ENCODE measurements at places on chromosomes 3 and 15.

DNA sequence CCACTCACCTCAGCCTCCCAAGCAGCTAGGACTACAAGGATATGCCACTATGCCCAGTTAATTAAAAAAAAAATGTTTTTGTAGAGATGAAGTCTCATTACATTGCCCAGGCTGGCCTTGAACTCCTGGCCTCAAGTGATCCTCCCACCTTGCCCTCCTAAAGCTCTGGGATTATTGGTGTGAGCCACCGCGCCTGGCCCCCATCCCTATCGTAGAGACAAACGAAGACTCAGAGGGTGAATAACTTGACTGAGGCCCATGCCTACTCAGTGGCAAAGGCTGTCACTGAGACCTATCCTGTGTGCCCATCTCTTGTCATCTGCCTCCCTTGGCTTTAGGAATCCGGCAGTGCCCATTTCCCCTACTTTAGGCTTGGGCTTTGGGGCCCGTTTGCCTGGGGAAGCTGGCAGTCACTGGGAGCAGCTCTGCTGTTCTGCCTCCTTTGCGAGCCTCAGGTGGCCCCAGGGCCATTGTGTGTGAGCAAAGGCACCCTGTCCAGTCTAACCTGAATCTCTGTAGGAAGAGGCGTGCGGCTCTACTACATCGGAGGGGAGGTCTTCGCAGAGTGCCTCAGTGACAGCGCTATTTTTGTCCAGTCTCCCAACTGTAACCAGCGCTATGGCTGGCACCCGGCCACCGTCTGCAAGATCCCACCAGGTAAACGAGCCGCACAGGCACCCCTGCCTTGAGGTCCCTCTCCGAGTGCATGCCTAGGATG is 70.1 kb downstream of the AAGAB start:
- no peaks in the 10 kb centered on the region for H3K27me3 ChIP-seq
- no peak overlapping the region for H3K4me3 ChIP-seq
- H3K36me3 ChIP-seq = peaks cover 31% of the 10 kb centered on the region

DNA sequence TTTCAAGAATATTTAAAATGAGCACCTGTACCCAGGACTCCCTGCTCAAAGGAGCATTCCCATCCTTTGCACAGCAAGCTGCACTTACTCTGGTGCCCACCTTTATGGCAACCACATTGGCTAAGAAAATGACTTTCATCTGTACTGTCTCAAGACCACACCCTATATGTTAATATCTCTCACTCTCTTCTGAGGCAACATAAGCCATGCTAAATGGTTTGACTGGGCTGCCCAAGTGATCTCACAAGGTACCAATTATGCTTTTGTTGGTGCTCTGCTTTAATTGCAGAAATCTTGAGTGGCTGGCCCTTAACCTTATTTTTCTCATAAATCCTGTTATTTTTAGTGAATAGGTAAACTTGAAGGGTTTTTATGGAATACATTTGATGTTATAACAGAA is 17.7 kb downstream of the RYK start:
- H3K4me3 ChIP-seq = no peak overlapping the region
- H3K27me3 ChIP-seq = no peaks in the 10 kb centered on the region
- H3K4me1 ChIP-seq = peaks cover 89% of the 10 kb centered on the region
- no peak for DNase-seq

DNA sequence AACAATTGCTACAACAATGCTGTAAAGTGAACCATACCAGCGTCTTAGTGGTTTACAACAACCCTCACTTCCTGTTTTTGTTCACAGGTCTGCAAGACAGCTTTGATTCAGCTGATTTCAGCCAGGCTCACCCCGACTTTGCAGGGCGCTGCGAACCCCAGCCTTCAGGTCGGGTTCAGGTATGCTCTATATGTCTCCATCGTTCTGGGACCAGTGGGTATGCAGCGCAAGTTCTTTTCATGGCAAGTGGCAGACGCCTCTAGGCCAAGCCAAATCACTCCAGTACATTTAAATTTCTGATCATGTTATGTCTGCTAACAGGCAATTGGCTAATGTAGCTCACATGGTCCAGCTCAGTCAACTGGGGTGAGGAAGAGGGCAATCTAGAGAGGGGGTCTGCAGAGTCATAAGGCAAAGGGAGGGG is 52.4 kb upstream of the RGMA start:
- peak overlapping the region; percentile 71 for H3K27ac ChIP-seq
- DNase-seq = no peak
- H3K36me3 ChIP-seq = no peaks in the 10 kb centered on the region
- no peaks in the 10 kb centered on the region for H3K27me3 ChIP-seq
- H3K4me1 ChIP-seq = peaks cover 7% of the 10 kb centered on the region
- H3K4me3 ChIP-seq = peak overlapping the region; percentile 31

- peaks cover 14% of the 10 kb centered on the region for H3K4me1 ChIP-seq
- no peak overlapping the region for H3K4me3 ChIP-seq
- no peaks in the 10 kb centered on the region for H3K27me3 ChIP-seq
Observed at GRCh38 chr3:169998668-169999131, 32.1 kb downstream of the SEC62 start.

DNA sequence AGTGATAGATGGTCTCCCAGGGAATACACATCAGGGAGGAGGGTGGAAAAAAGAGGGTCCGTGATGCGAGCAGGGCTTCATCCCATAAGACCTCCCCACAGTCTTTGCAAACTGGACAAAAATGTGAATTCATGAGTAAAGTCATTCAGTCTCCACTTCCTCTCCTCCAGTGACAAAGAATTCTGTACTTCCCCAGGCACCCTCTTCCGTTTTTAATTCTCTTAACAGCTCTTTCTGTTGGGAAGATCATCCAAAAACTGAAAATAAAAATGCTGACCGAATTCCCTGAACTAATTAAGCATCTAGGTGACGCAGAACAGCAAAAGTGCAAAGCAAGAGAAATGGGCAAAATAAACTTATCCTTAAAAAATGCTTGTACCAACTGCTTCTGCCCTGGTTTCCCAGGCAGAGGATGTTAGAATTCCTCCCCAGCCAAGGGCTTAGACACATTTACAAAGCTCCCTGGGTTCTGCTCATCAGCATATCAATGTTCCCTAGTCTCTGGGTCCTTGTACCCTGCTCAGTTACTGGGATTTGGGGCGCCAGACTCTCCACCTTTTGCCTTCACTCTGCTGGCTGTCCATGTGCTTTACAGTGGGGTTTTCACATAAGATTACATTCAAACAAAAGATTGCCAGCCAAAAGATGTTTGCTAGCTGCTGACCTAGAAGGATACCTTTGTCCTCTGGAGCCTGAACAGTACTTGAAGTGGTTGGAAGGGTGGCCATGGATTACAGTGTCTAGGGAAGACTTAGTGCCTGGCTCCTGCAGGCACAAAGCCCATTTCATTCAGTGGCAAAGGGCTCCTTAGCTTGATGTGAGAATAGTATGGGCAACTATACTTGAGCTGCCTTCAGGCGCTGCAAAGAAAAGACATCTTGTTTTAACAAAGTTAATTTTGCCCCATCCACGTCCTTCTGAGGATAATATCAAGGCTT is 69.4 kb downstream of the ARNT2 start:
- no peak overlapping the region for H3K27ac ChIP-seq
- no peak for DNase-seq
- H3K36me3 ChIP-seq = no peaks in the 10 kb centered on the region
- no peaks in the 10 kb centered on the region for H3K4me1 ChIP-seq
- H3K27me3 ChIP-seq = peaks cover 18% of the 10 kb centered on the region

- peak overlapping the region; percentile 94 for H3K27ac ChIP-seq
- DNase-seq = no peak
- peak overlapping the region; percentile 93 for H3K4me3 ChIP-seq
- H3K27me3 ChIP-seq = no peaks in the 10 kb centered on the region
- no peaks in the 10 kb centered on the region for H3K36me3 ChIP-seq
Observed at GRCh38 chr15:55407498-55408011, 604 bp downstream of the CCPG1 start.

GRCh38 chr3:72576563-72576962 is 271.7 kb downstream of the SHQ1 start:
- no peak overlapping the region for H3K4me3 ChIP-seq
- DNase-seq = no peak
- no peak overlapping the region for H3K27ac ChIP-seq
- no peaks in the 10 kb centered on the region for H3K4me1 ChIP-seq
- H3K27me3 ChIP-seq = no peaks in the 10 kb centered on the region

DNA sequence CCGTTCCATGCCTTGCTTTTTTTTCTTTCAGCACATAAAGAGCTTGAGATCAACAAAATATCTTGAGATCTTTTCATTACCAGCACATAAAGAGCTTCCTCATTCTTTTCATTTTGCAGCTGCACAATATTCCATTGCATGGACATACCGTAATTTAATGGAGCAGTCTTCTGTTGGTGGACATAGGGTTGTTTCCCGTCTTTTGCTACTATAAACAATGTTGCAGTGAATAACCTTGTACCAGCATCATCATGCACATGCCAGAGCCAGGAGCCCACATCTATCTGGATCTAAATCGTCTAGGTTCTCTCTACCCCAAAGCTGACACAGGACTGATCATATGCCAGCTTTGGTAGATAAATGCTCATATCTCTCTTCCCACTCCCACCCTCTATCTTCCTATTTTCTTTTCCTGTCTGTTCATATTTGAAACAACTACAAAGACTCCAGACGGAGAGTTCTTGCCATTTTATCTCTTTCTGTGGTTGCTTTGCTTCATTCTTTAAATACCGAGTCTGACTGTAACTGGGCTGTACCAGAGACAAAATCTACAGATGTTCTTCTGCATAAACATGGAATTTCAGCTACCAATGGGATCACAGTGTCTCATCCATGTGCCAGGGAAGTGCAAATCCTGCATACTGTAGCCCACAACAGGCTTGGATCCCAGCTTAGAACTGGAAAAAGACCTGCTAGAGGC is 47.1 kb upstream of the AKAP13 start:
- no peak for DNase-seq
- H3K36me3 ChIP-seq = no peaks in the 10 kb centered on the region
- H3K4me3 ChIP-seq = no peak overlapping the region
- H3K27me3 ChIP-seq = no peaks in the 10 kb centered on the region
- peaks cover 47% of the 10 kb centered on the region for H3K4me1 ChIP-seq

- H3K4me3 ChIP-seq = no peak overlapping the region
- H3K27ac ChIP-seq = no peak overlapping the region
- H3K27me3 ChIP-seq = peaks cover 5% of the 10 kb centered on the region
Observed at GRCh38 chr3:30835667-30836066, 58.8 kb downstream of the GADL1 start.

DNA sequence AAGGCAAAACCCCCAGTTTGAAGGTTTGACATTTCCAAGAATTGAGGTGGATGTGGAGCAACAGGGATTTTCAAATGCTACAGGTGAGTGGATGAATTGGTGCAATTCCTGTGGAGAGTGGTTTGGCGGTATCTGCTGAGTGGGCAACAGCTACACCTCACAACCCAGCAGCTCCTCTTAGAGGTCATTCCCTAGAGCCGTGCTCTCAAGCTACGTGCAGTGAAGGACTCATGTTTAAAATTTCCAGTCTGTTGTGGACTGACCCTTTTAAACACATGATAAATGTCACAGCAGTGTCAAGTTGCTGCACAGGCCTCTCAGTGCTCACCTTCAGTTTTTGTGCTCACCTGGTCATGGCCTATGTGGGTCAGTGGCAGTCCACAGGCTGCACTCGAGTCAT is 9.5 kb downstream of the C3orf20 start:
- DNase-seq = no peak
- no peak overlapping the region for H3K27ac ChIP-seq
- H3K27me3 ChIP-seq = no peaks in the 10 kb centered on the region
- no peaks in the 10 kb centered on the region for H3K4me1 ChIP-seq
- H3K4me3 ChIP-seq = no peak overlapping the region
- H3K36me3 ChIP-seq = peaks cover 4% of the 10 kb centered on the region

GRCh38 chr15:65194826-65195547 is 9.8 kb upstream of the CLPX start:
- no peaks in the 10 kb centered on the region for H3K4me1 ChIP-seq
- no peak overlapping the region for H3K27ac ChIP-seq
- no peaks in the 10 kb centered on the region for H3K36me3 ChIP-seq

DNA sequence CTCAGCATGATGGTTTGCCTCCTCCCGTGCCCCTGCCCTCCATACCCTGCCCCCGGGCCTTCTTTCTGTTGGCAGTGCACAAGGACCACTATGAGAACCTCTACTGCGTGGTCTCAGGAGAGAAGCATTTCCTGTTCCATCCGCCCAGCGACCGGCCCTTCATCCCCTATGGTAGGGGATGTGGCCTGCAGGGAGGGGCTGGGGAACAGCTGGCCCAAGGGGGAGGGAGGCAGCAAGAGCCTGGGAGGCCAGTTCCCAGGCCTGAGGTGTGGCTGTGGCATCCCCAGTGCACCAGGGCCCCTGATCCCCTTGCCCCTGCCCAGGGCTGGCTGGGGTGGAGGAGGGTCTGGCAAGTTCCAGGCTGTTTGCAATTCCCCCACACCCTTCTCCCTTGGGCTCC is 2.6 kb upstream of the PLA2G4B start:
- no peak overlapping the region for H3K27ac ChIP-seq
- DNase-seq = no peak
- H3K36me3 ChIP-seq = peaks cover 19% of the 10 kb centered on the region
- peaks cover 50% of the 10 kb centered on the region for H3K4me1 ChIP-seq
- H3K4me3 ChIP-seq = no peak overlapping the region

GRCh38 chr3:20039765-20040547 is at the start of gene KAT2B:
Gene KAT2B, plus strand, starts transcription at chr3:20040446. Its CDS starts 32 bp downstream, at chr3:20040478.
- peaks cover 49% of the 10 kb centered on the region for H3K4me1 ChIP-seq
- peak; percentile 85 for DNase-seq
- no peaks in the 10 kb centered on the region for H3K27me3 ChIP-seq
- H3K36me3 ChIP-seq = no peaks in the 10 kb centered on the region

DNA sequence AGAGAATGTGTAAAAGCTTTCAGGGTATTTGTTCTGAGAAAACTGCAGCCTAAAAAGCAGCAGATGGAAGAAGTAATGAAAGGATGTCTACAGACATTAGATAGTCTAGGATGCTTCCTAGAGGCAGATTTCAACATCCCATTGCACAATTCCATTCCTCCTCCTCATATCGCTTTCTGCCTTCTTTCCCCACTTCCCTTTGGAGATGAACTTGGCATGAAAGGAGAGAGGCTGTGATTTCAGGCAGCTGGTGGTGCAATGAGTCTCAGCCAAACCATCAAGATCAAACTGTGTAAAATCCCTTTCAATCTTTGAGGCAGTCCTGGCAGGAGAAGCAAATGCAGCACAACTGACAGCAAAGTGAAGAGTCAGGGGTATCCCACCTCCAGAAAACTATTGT is 438.7 kb upstream of the KCNMB2 start:
- no peaks in the 10 kb centered on the region for H3K27me3 ChIP-seq
- no peaks in the 10 kb centered on the region for H3K4me1 ChIP-seq
- H3K36me3 ChIP-seq = peaks cover 17% of the 10 kb centered on the region
- no peak for DNase-seq
- H3K27ac ChIP-seq = no peak overlapping the region
- H3K4me3 ChIP-seq = no peak overlapping the region
